ENCODE measurements at places on chromosomes 16 and 17.

DNA sequence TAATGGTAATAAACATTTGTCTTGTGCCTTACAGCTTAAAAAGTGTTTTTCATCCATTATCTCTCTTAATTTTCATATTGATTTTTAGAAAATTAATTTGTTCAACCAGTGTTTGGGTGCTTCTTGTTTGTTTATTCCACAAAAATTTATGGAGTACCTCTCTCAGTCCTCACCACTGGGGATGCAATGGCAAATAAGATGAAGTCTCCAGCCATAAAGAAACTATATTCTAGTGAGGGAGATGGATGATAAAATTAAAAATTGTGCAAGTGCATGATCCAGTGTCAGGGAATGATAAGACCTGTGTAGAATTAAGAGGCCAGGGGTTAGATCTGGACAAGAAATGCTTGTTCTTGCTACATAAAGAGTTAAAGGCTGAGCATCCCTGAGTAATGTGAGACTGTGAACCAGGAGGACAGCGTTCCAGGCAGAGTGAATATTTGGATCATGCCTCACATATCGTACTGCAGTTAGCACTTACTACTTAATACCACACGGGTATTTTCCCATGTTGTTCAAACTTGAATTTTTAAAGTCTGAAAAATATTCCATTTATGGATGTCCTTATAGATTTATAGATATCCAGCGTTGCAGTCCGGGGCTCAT lies 535.7 kb upstream of the HSBP1 start:
- DNase-seq = no peak

DNA sequence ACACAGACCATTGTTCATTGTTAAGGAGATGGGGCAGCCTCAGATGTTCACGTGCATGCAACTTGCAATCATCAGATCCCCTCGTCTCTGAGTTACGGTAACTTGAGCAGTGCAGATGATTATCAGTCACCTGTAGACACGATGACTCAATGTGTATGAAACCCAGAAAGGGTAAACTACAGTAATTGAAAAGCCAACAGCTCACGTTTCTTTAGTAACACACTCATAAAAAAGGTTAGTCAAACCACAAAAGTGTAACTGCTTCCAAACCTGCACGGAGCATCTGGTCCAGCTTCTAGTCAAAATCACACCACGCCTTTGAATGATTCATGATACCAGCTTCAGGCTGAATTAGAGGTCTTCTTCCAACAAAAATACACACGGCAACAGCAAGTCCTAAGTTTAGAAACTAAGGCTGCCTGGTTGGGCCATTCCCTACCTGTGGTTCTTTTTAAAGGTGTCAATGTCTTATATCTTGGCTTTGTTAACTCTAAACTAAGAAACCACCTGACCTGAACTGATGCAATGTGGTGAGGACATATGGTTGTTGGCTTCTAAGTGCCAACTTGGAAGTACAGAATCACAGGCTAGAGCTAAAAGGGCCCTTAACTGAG lies 32.3 kb downstream of the GRB7 start:
- peak; percentile 69 for DNase-seq

DNA sequence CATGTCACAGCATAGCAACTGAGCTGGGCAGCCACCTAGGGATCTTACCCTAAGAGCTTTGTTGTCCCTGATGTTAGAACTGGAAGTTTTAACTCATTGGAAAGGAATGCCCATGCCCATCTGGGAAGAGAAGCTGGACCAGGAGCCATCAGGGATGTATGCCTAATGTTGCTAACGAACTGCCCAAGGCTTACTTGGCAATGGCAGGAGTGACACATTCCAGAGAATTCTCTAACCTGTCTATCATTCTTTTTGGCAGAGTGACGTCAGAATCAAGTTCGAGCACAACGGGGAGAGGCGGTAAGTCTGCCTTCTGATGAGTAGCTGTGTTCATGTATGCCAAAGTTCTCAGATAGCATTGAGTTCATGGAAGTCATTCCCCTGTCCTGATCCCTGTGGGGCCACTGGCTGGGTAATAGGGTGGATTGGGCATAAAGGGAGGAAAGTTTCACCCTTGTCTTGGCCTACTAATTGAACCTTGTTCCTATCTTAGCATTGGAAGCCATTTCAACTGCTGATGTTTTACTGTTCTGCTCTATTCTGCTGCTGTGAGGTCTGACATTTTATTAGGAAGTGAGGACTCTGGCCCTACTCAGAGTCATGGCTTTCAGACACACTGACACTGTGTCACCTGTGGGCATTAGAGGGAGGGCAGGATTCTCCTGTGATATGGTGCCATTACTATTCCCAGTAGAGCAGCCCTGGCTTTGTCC lies 23.7 kb downstream of the MAP3K3 start:
- DNase-seq = no peak

GRCh38 chr17:27320222-27320560 lies 26.3 kb downstream of the WSB1 start:
- no peak for DNase-seq

- no peak for DNase-seq
These were observed 191.6 kb downstream of the WWOX start for GRCh38 chr16:78290872-78291591.

GRCh38 chr17:73249700-73250099 lies 12.0 kb downstream of the CPSF4L start:
- peak; percentile 70 for DNase-seq

DNA sequence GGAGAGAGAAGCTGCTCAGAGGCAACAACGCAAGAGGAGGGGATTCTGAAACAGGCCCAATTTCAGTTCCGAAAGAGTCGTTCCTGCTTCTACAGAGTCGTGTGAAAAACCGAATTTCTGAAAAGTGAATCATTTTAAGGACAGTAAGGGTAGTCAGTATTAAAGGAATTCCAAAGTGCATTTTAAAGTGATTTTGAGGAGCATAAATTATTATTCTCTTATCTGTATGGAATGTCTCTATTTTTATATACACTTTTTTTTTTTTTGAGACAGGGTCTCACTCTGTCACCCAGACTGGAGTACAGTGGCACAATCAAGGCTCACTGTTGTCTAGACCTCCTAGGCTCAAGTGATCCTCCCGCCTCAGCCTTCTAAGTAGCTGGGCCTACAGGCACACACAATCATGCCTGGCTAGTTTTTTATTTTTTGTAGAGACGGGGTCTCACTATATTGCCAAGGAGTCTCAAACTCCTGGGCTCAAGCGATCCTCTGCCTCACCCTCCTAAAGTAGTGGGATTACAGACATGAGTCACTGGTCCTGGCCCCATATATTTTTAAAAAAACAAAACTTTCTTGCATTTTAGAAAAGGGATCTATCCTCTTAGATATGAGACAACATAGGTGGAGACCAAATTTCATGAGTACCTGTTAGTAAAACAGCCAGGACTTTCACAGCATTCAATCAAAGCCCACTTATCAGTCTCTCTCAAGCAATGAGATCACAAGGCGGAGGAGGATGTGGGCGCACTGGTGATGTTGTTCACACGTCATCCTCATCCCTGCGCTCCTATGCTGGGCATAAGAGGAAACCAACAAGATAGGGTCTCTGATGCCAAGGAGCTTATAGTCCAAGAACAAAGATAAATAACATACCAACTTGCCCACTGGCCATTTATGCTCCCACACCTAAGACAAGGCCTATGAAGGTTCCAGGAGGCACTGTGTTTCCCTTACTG lies 53.2 kb downstream of the SMG6 start:
- DNase-seq = no peak

GRCh38 chr16:53895851-53896250 lies 191.9 kb downstream of the FTO start:
- DNase-seq = no peak

DNA sequence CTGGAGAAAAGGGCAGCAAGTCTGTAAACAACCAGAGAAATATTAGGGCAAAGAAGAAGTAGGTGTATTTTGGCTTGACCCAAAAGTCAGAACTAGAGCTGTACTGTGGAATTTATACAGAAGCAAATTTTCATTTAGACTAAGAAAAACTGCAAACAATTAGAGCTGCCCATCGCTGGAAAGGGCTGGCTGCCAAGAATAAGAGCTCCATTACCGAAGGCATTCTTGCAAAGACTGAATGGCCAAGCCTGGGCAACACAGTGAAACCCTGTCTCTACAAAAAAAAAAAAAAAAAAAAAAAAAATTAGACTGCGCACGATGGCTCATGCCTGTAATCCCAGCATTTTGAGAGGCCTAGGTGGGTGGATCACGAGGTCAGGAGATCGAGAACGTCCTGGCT lies 53.9 kb upstream of the TMC5 start:
- no peak for DNase-seq

GRCh38 chr17:81807210-81807719 lies 3.3 kb downstream of the GCGR start:
- DNase-seq = no peak
